ENCODE measurements at places on chromosomes 2 and 18.

DNA sequence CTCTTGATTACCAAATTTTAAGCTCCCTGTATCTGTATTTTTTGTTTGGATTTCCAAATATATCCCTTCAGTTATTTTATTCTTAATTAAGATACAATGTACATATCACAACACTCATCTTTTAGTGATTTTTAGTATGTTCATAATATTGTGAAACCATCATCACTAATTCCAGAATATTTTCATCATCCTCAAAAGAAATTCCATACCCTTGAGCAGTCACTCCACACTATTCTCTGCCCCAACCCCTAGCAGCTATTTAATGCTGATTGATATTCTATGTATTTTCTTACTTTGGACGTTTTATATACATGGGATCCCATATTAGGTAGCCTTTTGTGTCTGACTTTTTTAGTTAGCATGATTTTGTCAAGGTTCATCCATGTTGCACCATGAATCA, 127.4 kb upstream of the SLC8A1 start:
- no peak for DNase-seq

GRCh38 chr18:51134721-51135120, 62.8 kb downstream of the MEX3C start:
- no peak for DNase-seq

GRCh38 chr2:234814374-234814773, 137.4 kb upstream of the SH3BP4 start:
- DNase-seq: no peak

GRCh38 chr2:160596441-160596840, 102.8 kb upstream of the RBMS1 start:
- DNase-seq: no peak

DNA sequence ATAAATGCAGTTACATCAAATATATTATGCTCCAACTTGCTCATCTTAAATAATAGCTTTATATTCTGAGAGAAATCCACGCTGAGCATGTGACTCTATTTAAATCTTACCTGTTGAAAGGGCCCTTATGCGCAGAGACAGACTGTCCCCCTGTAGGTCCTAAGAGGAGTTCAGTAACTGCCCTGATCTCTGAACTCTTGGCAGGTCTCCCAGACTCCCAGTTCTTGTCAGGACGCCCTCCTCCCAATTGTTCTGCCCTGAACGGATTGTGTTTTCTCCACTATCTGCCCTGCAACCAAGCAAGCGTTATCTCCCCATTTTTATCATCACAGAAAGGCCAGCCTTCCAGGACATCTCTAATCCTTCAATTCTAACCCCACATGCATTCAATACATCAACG, 954.6 kb downstream of the TSN start:
- no peak for DNase-seq

- DNase-seq: no peak
Measured at GRCh38 chr18:74897971-74898657, 300.4 kb downstream of the ZNF407 start.

DNA sequence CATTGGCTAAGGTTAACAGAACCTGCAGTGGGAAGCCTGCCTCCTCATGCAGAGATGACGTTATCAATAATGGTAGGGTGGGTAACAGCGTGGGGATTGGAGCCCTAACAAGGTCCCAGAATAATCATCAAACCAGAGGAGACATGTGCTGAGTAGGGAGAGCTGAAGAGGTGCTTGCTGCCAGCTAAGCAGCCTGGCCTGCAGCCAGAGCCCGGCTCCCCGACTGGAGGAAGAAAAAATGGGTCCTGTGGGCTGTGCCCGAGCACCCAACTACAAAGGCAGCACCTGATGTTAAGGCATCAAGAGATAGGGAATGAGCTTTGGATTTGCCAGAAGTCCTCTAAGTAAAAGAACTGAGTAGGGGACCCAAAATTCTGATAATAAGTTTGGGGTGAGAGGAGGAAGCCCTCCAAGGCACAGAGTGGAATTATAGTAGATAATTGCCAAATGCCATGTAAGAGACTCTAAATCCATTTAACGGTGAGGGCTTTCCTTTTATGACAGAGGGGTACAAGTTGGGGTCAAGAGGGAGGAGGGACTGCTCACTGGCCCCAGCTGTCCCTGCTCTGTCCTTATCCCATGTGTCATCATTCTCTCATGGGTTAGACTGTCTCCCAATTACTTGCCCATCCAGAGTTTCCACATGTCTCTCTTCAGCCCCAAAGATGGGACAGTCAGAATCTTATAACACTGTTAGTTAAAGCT, 156.1 kb downstream of the ANTXR1 start:
- DNase-seq: no peak

- DNase-seq: no peak
Measured at GRCh38 chr2:231364961-231365810, 30.3 kb upstream of the B3GNT7 start.

DNA sequence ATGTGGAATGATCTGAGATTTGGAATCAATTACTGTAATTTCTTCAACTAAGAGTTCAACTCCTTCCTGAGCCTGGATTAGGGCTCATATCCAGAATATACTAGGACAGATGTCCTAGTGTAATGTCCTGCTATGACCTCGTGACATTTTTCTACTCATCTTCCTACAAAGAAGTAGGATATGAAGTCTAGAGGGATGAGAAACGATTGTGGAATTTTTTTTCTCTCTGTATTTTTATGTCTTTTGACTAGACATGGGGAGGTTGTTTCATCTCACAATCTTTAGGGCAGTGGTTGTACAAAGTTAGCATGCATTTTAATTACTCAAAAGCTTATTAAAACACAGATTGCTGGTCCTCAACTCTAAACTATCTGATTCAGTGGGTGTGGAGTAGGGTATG, 203.0 kb downstream of the PARD3B start:
- DNase-seq: no peak
